Activated CD4-positive, alpha-beta memory T cell treated with anti-CD3 and anti-CD28 coated beads for 36 hours (primary cell): ENCODE measurements at places on chromosomes 5 and 9.

GRCh38 chr5:72505539-72506157, 1.6 kb downstream of the ZNF366 start:
- no peak for DNase-seq

DNA sequence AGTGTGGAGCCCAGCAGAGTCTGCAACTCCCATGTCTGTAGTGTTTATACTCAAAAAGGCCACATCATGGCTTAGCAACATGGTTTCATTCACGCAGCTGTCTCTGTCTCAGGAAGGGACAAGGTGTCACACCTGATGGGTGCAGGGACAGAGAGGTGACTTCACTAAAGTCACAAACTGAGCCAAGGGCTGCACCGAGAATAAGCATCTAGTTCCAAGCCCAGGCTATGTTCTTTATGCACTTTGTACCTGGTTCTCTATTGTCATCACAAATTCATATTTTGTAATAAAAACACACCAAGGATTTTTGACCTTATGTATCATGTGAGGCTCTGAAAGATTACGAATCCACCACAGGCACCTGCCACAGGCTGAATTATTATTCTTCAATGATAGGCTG, 64.9 kb upstream of the STK32A start:
- no peak for DNase-seq

DNA sequence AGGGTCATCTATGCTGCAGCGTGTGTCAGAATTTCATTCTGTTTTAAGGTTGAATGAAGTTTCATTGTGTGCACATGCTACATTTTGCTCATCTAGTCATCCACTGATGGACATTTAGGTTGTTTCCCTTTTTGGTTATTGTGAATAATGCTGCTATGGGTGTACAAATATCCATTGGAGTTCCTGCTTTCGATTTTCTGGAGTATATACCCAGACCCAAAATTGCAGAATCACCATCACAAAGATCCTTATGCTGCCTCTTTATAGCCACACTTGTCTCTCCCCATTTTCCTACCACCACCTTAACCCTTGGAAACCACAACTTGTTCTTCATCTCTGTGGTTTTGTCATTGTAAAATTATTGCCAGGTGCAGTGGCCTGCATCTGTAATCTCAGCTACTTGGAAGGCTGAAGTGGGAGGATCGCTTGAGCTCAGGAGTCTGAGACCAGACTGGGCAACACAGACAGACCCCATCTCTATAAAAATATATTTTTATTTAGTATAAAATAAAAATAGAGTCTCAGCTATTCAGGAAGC, 166.2 kb downstream of the HSD17B3 start:
- DNase-seq = no peak

- DNase-seq = no peak
Observed at GRCh38 chr5:169881702-169882303, 98.5 kb downstream of the INSYN2B start.

DNA sequence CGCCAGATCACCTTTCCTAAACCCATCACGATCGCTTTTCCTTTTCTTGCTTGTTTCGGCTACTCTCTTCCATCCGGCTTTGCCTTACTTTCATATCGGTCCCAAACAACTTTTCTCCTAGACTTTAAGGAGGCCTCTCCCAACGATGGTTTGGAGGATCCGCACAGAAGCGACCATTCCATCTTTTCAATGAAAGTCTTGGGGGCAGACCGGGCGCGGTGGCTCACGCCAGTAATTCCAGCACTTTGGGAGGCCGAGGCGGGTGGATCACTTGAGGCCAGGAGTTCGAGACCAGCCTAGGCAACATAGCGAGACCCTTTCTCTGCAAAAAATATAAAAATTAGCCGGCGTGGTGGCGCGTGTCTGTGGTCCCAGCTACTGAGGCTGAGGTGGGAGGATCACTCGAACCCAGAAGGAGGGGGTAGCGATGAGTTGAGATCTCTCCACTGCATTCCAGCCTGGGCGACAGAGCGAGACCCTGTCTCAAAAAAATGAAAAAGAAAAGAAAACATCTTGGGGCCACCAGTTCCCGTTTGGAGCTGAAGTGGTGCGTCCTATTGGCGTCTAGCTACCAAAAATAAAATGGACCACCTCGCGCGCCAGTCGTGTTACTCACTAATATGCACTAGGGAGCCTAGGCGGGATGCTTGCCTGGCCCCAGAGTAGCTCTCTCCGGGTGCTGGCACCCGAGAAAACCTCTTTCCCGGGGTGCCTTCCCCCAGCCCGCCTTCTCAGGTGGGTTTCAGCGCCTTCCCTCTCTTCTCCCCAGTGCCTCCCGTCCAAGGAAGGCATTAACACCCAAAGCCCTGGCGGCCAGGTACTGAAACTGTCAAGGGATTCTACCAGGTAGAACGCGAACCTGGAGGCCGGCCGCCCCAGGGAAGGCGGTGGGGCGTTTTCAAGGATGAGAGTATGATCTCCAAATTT, 800 bp upstream of the AP3B1 start:
- peak; percentile 59 for DNase-seq

DNA sequence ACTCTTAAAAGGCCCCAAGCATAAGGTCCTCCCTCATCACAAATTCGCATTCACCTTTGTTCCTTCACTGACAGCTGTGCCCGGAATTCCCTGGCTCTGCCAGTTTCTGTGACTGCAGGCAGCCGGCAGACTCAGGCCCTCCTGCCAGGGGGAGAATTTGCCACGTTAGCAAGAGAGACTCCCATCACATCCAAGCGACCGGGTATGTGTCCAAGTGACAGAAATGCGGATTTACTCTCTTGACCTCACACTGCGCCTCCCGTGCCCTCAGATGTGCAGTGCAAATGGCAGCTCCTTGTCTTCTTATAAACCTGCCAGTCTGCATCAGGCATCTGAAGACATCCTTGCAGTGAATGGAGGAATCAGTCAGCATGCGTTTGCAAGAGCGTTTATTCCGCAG, 187.1 kb upstream of the WWC1 start:
- DNase-seq = no peak

DNA sequence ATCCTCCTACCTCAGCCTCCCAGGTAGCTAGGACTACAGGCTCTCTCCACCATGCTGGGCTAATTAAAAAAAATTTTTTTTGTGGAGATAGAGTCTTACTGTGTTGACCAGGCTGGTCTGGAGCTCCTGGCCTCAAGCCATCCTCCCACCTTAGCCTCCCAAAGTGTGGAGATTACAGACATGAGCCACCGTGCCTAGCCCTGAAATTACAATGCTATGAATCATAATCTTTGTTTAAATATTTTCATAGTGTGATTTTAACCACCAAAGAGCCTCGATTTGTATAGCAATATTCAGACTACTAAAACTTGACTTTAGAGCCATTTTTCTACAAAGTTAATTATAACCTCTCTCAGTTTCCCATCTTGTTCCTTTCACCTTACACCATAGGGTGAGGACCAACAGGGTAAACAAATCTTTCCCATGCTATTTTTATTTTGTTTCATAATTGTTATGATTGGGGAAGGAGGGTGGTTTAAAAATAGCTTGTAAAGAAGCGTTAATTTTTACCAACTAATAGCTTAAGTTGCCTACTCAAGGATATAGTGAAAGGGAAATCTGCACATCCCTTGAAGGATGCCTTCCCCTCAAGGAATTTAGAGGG, 32.7 kb downstream of the UBE2D2 start:
- peak; percentile 42 for DNase-seq

DNA sequence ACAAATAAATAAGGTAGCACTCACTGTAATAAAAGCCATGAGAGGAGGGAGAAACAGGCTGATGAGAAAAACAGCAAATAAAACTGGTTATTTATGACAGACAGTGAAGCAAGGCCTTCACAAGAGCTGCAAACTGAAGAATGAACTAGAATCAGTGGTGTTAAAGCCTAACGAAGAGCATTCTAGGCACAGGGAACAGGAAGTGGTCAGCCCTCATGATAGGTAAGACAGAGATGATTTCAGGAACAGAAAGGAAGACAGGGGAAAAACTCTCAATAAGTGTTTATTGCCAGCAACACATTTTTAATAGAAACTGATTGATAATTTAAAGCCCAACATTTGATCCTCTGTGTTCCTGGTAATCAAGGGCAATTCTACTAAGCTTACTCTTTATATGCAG, 124.5 kb downstream of the EDIL3 start:
- DNase-seq = no peak
